Uterus (tissue), 4 donors: ENCODE measurements at places on chromosomes 1 and 21. TPM values are rescaled to one million over a fixed set of nuclear protein-coding genes. Genes with fewer than 3 reads are reported as not detected.

Gene RGS7
- 0.62 TPM for total RNA-seq

- DNase-seq: no peak
- no peaks in the 10 kb centered on the region for H3K36me3 ChIP-seq
- H3K27ac ChIP-seq: no peak overlapping the region
- H3K27me3 ChIP-seq: no peaks in the 10 kb centered on the region
- H3K4me1 ChIP-seq: no peaks in the 10 kb centered on the region
Observed at GRCh38 chr21:35366394-35367080, 317.4 kb upstream of the RUNX1 start.

Gene TRIM17
- not detected for total RNA-seq

GRCh38 chr1:107695341-107695740 is 269.6 kb downstream of the VAV3 start:
- no peak overlapping the region for H3K27ac ChIP-seq
- no peaks in the 10 kb centered on the region for H3K36me3 ChIP-seq
- no peak for DNase-seq

DNA sequence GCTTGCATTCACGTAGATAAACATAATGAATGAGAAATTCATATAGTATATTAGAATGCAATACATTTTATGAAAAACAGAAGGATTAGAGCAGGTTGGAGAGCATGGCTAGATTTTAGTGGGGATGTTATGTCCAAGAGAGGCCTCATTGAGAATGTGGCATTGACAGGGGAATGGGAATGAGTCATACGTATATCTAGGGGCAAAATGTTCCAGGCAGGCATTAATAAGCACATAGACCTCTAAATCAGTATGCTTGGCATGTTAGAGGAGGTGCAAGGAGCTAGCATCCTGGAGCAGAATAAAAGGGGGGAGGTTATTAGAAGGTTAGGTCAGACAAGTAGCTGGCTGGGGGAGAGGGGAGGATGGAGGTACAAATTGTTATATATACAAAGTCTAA is 93.0 kb downstream of the USH2A start:
- H3K4me1 ChIP-seq: no peaks in the 10 kb centered on the region
- DNase-seq: no peak
- H3K27ac ChIP-seq: no peak overlapping the region

Gene CFHR3
- total RNA-seq: not detected

DNA sequence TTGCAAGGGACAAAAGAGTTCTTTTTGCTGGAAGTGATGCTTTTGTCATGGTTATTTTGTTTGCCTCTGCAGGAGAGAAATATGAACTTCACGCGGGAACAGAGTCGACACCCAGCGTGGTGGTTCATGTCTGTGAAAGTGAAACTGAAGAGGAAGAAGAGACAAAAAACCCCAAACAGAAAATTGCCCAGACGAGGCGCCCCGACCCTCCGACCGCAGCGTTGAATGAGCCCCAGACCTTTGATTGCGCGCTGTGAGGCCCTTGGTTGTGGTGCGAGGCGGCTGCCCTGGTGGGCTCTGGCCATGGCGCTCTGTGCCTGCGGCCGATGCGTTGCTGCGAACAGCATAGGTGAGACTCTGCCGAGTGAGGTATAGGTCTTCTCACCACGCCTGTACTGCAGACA is 20.9 kb upstream of the NCMAP start:
- DNase-seq: no peak
- H3K27ac ChIP-seq: no peak overlapping the region
